ENCODE measurements at places on chromosomes 7 and 10. TPM values are rescaled to one million over a fixed set of nuclear protein-coding genes. Genes with fewer than 3 reads are reported as not detected.

GRCh38 chr10:126400641-126401040, 12.4 kb upstream of the ADAM12 start:
- DNase-seq: no peak

DNA sequence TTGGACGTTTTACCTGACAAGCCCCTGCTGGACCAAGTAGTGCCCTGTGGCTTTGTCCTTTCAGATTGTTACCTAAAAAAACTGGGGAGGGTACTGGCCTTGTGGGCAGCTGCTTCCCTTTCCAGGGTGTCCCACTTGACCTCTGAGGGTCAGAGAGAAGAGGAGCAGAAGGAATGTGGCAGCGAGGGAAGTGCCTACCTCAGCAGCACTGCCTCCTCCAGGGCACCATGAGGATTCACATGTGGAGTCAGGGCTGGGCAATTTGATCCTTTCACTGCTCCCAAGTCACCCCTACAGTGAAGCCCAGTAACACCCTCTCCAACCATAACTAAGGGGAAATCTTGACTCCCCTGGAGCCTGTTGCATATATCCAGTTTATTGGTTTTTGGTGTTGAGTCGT, 64.6 kb downstream of the ITGB1 start:
- DNase-seq: no peak

DNA sequence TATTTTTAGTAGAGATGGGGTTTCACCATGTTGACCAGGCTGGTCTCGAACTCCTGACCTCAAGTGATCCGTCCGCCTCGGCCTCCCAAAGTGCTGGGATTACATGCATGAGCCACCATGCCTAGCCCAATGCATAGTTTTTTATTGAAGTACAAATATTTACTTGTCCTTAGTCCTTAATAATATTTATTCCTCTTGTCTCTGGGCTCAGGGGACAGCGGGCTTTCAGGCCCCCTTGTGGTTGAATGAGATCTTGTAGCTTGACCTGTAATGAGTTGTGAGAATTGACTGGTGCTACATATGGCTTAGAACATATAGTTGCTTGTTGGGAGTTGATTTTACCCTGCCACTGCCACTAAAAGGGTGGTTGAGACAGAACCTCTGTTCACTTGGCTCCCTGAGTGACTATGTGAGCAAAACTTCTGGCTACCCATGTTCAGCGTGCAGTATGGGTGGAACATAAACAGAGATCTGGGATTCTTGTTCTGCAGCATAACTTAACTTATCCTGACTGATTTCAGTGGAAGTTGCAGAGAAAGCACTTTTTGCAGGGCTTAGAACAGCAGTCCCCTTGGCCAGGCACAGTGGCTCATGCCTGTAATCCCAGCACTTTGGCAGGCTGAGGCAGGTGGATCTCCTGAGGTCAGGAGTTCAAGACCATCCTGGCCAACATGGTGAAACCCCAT, 14.9 kb downstream of the CCL26 start:
- no peak for DNase-seq

- no peak for DNase-seq
Observed at GRCh38 chr10:129933456-129934092, 30.5 kb downstream of the EBF3 start.

GRCh38 chr10:111344804-111345203, 268.0 kb downstream of the ADRA2A start:
- DNase-seq: no peak

DNA sequence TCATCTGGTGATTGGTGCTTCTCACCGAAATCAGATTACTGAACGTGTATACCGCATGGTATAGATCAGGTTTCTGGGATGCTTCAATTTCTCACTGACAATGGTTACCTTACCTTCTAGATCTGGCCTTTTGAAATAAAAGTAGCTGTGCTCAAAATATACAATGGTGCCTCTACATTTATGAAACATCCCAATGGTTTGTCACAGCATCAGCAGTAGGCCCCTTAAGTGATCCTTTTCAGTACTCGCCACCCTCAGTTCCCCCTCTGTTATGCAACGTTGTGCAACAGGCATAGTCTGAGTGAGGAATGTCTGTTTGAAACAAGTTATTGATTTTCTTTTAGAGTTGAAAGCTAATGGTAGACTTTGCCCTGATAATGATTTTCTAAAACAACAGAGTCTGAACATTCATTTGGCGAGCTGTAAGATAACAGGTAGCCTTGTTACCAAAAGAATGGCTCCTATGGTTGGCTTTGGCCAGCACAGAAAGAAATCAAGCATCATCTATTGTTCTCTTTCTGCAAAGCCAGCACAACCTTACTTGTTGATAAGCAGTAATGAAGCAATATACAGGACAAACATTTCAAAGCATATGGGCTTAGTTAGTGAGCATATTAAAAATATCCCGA, 693.9 kb downstream of the PARD3 start:
- DNase-seq: no peak

GRCh38 chr10:70930263-70931000, 42.1 kb upstream of the PCBD1 start:
- DNase-seq: no peak

GRCh38 chr7:31066516-31067130, 14.5 kb downstream of the ADCYAP1R1 start:
- no peak for DNase-seq

DNA sequence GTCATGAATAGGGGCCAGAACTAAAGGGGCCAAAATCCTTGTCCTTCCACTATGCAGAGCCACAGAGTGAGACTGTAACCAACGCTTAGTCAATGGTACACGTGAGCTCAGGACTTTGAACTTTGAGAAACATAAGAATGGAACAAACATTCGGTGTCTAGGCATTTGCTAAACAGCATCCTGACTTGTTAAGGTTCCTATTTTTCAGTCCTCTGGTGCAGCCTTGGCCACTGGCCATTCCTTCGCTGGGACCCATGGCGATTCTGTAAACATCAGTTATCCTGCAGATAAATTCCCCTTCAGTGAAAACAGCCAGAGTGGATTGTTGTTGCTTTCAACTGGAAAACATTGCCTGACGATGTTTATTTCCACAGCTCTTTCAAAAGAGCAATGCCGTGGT, 266.8 kb downstream of the SORCS1 start:
- DNase-seq: no peak

- no peak for DNase-seq
Observed at GRCh38 chr10:61821693-61822092, 79.8 kb upstream of the ARID5B start.

DNA sequence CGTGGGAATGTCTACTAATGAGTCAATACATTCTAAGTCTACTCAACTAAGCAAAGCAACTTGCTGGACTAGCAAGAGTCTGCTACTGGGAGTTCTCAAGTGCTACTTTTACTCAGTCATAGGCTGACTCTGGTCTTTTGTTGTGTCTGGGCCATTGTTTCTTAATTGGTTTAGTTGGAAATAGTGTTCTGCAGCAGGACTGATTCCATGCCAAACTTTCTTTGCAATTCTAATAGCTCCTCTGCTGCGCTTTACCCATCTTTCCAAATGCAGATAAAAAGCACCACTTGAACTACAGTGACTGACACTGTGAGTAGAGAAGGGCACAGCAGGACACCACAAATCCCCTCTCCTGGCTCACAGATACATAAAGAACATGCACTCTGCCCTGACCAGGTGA, 125.7 kb downstream of the CD36 start:
- DNase-seq: no peak

GRCh38 chr7:67870396-67870795, 873.8 kb downstream of the TYW1 start:
- no peak for DNase-seq

The SOSTDC1 gene
- 63.3 TPM for polyA plus RNA-seq

The MASTL gene
- 10.1 TPM for polyA plus RNA-seq

The FGL2 gene
- polyA plus RNA-seq: 81.7 TPM

The C10orf67 gene
- 1.9 TPM for polyA plus RNA-seq

The SUFU gene
- polyA plus RNA-seq: 32.0 TPM

The ENKUR gene
- 4.5 TPM for polyA plus RNA-seq

The EPDR1 gene
- 20.6 TPM for polyA plus RNA-seq

Measured in left renal cortex interstitium (tissue), 4 donors.